ENCODE measurements at places on chromosomes 2 and 18.
A peak's percentile ranks its signal among the peaks of the same experiment; 100 is the strongest.

GRCh38 chr2:164690361-164690760 is 69.1 kb upstream of the GRB14 start:
- DNase-seq = no peak

- DNase-seq = peak; percentile 5
Measured at GRCh38 chr18:79542876-79543750, 136.5 kb upstream of the CTDP1 start.

GRCh38 chr2:226661789-226662545 is 137.7 kb downstream of the IRS1 start:
- DNase-seq = no peak

DNA sequence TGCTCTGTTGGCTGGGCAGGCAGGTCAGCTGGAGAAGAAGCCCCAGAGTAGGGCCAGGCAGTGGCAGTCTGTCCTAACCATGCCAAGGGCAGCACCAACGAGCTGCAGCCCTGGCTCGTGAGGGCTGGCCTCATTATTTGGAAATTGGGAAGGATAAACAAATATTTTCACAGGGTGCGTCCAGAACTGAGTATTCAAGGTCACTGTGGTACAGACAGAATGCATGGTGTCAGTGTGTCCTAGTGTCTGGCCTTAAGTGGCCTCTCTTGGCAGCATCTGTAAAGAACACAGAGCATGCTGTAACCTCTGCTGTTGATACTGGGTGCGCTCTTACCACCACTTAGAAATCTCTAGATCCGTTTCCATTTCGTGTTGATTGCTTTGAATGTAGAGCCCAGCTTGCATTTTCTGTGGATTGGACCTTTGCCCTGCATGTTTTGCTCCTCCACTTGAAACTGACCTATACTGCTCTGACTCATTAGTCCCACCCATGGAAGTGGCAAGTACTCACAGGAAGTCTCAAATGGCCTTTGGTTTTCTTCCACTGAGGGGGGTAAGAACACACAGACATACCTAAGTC is 88.2 kb downstream of the GREB1L start:
- DNase-seq = no peak

- DNase-seq = no peak
Measured at GRCh38 chr2:49113046-49113445, 41.3 kb downstream of the FSHR start.

GRCh38 chr2:75098856-75099255 is 100.5 kb downstream of the TACR1 start:
- DNase-seq = no peak

DNA sequence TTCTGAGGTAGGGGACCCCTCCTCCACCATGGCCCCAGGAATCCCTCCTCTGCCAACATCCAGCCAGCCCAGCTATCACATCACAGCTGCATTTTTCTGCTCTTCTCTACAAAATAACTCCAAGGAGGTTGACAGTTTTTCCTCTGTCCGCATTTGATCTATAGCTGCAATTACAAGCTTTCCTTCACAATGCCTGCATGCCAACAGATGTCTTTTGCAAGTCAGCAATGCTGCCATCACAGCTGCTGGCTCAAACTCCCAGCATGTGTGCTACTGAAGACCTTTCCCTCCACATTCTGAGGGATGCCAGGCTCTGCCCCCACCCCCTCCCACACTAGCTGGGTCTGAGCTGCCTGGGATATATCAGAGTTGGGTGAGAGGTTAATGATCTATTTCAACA is 51.7 kb downstream of the MCFD2 start:
- DNase-seq = no peak

- no peak for DNase-seq
Measured at GRCh38 chr18:36454245-36454644, 156.7 kb downstream of the FHOD3 start.

- DNase-seq = no peak
Measured at GRCh38 chr2:44777537-44777936, 164.0 kb upstream of the SIX3 start.

GRCh38 chr18:78971511-78972245 is 7.9 kb upstream of the SALL3 start:
- DNase-seq = no peak

GRCh38 chr2:231861288-231861931 is 64.8 kb downstream of the NPPC start:
- no peak for DNase-seq

Measured in activated CD4-positive, alpha-beta T cell treated with anti-CD3 and anti-CD28 coated beads for 1 hour (primary cell).